ENCODE measurements at places on chromosomes 16 and 17. TPM values are rescaled to one million over a fixed set of nuclear protein-coding genes. Genes with fewer than 3 reads are reported as not detected.

Gene ENPP7
- polyA plus RNA-seq, result not detected

Gene KRT36
- 0.10 TPM for polyA plus RNA-seq

Gene NT5C3B
- 36.0 TPM for polyA plus RNA-seq

Gene SCRN2
- polyA plus RNA-seq, result 28.6 TPM

Gene ARL17B
- polyA plus RNA-seq, result 5.7 TPM

Gene IGSF6
- 0.45 TPM for polyA plus RNA-seq

Gene IGFALS
- polyA plus RNA-seq, result 0.14 TPM

Gene CRLF3
- 9.3 TPM for polyA plus RNA-seq

Gene CCL17
- polyA plus RNA-seq, result 7.6 TPM

Gene GAA
- 14.3 TPM for polyA plus RNA-seq

Gene REXO5
- 1.5 TPM for polyA plus RNA-seq

Gene ST6GALNAC1
- polyA plus RNA-seq, result 20.1 TPM

Gene CD300E
- polyA plus RNA-seq, result 0.12 TPM

Gene ZG16B
- polyA plus RNA-seq, result 1.1 TPM

Gene CCL16
- polyA plus RNA-seq, result 0.24 TPM

Gene KRTAP1-5
- not detected for polyA plus RNA-seq

Gene KRT25
- polyA plus RNA-seq, result not detected

Gene UMOD
- polyA plus RNA-seq, result not detected

Gene FOXN1
- polyA plus RNA-seq, result 8.8 TPM

Gene APOBR
- 1.2 TPM for polyA plus RNA-seq

Gene JUP
- 445 TPM for polyA plus RNA-seq

Gene KRTAP2-1
- polyA plus RNA-seq, result not detected

Gene MPV17L
- polyA plus RNA-seq, result 1.0 TPM

Gene LGALS9
- 29.5 TPM for polyA plus RNA-seq

Gene CSF3
- 0.29 TPM for polyA plus RNA-seq

Gene DNAH9
- 0.12 TPM for polyA plus RNA-seq

Gene KCNH6
- polyA plus RNA-seq, result not detected

Gene BCAR1
- 20.2 TPM for polyA plus RNA-seq

Gene SLC43A2
- polyA plus RNA-seq, result 2.1 TPM

Gene CACNB1
- 2.6 TPM for polyA plus RNA-seq

Gene TBX4
- polyA plus RNA-seq, result 0.01 TPM

Gene TAC4
- polyA plus RNA-seq, result not detected

Gene GRAPL
- polyA plus RNA-seq, result 1.5 TPM

Gene CX3CL1
- polyA plus RNA-seq, result 5.9 TPM

Gene ZNF830
- polyA plus RNA-seq, result 7.9 TPM

Gene CCL8
- polyA plus RNA-seq, result not detected

Gene NPIPB6
- 0.77 TPM for polyA plus RNA-seq

Gene PSMC3IP
- polyA plus RNA-seq, result 7.2 TPM

Gene PPL
- 739 TPM for polyA plus RNA-seq

Gene TK2
- polyA plus RNA-seq, result 8.3 TPM

Gene TMEM114
- polyA plus RNA-seq, result 0.26 TPM

Gene KRT40
- 0.20 TPM for polyA plus RNA-seq

Gene ZDHHC1
- 4.7 TPM for polyA plus RNA-seq

Gene PABPN1L
- polyA plus RNA-seq, result 0.04 TPM

Gene SCARF1
- polyA plus RNA-seq, result 2.8 TPM

Gene SGCA
- 10.0 TPM for polyA plus RNA-seq

Gene LAT
- 13.6 TPM for polyA plus RNA-seq

Gene DNAAF8
- polyA plus RNA-seq, result 0.39 TPM

Gene PLA2G10
- polyA plus RNA-seq, result 0.04 TPM

Gene CACNG3
- polyA plus RNA-seq, result not detected
